ENCODE measurements at places on chromosomes 2 and 18.

DNA sequence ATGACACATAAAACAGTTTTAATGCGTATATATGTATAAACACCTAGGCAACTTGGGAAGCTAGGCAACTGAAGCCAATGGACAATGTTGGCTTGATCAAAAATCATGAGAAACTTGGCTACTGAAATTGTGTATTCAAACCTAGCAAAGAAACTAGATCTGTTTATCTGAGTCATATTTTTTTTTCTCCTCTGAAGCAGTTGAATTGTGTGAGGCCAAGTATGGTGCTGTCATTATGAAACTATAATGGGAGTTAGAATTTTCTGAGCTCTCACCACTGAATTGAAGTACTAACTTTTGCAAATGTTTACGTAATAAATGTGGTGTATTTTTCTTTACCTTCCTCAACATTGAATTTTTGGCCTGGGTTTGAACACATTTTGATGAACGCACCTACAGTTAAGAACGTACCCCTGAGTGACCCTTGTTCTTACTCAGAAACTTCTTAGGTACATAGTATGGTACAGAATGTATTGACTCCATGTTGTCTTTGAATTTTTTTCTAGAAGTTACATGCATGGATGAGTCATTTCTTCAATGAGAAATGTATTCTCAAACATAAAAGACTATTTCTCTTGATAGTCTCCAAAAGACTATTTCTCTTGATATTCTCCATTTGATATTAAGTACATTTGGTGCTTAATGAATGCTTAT is 23.8 kb downstream of the CD28 start:
- peak; percentile 36 for DNase-seq

DNA sequence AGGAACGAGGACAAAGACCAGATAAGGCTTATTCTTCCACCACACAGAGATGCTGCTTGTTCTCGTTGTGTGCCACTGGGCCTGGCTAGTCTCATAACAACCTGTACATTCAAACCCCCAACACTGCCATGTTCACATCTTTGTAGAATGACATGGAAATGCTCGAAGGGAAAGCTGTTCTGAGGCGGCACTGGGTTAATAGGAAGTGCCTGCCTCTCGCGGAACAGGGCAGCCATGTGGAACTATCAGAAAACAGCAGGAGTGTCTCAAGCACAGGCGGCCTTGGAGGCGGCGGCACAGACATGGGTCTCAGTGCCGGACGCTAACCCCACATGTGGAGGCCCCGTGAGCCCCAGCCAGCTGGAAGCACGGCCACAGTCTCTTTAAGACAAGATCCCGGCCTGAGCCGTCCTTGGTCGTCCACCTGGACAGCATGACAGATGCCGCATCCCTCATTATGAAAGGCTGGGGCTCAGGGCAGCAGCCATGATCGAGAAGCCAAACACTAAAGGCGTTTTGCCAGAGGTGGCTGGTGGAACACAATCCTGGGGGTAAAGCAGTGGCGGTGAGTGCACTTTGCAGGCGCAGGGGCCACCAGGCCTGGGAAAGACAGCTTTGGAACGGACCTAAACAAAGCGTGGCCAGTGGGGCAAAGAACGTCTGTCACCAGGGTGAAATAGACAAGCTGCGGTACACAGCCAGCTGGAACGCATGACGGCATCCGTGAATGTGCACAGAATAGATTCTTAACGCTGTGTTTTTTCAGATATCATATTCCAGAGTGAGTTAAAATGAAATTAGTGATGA is 161.0 kb downstream of the HDAC4 start:
- no peak for DNase-seq

- DNase-seq = no peak
These were observed 1.3 kb upstream of the EIF2AK3 start for GRCh38 chr2:88628571-88628939.

DNA sequence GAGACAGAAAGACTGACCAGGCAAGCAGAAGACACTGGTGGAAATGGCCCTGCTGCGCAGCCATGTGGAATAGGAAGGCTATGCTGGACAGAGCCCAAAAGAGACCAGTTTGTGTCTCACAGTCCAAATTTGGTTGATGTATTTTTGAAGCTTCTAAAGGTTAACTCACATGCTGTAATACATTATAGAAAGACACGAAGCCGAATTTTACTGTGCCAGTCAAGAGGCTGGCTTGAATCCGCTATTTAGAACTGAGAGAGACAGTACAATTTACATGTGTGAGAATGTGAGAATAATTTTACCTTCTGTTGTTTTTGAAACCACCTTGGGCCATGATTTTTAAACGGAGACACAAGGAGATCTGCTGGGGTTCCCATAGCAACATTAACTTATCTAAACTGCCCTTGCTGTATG is 113.6 kb downstream of the METTL8 start:
- no peak for DNase-seq

DNA sequence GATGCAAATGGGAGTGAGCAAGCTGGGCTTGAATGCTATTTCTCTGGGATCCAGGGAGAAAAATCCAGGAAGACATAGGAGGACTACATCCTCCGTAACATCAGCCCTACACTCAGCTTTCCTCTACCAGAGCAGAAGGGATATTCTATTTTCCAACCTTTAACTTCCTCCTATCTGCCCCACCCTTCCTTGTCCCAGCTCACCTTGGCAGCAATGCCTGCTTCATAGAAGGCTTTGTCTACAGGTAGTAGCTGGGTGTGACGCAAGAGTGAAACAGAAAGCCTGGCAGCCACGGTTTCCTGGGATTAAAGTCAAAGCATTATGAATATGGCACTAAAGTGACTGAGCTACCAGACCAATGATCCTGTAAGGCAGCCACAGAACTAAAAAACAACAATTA is 3.9 kb downstream of the KRTCAP3 start:
- no peak for DNase-seq

DNA sequence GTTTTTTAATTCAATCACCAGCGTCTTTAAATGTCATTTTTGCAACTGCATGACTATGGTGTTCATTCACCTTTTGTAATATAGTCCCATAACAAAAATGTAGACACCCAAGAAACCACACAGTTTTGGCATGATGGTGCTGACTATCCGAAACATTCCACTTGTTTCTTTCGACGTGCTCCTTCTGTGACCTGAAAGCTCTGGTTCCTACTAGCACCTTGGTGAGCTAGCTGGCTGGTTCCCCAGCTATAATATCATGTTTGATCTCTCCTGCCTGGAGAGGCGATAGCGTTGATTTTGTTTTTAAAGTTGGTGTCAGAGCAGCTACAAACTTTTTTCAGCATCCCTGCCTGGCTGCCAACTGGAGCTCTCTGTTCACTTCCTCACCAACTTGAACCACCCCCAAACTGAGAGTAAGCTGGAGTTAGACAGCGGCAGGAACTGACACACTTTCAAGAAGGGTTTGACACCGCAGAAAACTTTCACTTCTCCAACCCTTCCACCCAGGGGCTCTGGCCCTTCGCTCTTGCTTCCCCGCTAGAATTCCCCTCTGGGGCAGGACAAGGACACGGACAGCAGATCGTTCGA is 1.1 kb downstream of the ATAD2B start:
- DNase-seq = peak; percentile 59

DNA sequence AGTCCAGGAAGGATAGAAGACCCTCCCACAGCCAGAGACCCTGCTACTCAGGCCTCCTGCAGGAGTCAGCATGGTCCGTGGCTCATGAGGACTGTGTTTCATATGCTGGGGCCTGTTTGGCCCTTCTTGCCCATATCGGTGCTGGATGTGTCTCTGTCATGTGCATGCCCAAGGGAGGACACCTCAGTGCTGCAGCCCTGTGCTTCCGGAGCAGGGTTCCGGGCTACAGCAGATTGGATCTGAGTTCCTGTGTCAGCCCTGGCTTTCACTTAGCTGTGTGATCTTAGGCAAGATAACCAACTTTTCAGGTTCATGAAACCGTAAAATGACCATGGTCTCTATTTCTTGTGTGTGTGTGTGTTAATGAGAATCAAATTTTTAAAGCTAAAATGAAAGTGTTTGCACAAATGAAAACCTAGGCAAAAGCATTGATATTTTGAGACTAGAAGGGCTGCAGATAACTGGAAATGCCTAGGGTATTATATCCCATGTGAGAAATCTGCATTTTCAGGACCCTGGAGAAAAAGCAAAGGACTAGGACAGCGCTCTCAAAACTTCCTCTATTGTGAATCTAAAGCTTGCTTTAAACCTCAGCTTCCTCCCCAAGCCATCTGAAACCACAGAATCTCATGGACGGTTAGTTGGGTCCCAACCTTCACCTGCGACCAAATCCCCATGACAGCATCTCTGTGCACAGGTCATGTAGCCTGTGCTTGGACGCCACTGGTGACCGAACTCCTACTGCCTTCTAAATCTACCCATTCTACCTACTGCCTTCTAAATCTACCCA is 58.8 kb upstream of the CAPN13 start:
- no peak for DNase-seq

- DNase-seq = no peak
These were observed 262.4 kb downstream of the MEIS1 start for GRCh38 chr2:66697366-66697765.

DNA sequence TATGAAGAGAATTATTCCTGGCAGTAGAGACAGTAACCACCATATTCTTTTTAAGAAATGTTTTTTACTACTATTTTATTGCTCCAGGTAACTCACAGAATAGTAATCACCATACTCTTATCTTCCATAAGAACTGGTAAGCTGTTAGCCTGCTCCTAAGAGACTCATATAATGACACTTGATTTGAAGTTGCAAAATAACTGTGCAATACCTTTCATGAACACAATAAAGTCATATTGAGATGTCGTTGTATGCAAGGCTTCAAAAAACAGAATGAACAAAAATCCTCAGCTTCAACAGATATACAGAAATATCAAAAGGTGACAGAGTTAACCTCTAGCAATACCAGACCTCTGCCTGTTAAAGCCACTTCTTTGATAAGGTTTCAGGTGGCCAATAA is 360.1 kb downstream of the NBAS start:
- DNase-seq = no peak

- peak; percentile 37 for DNase-seq
These were observed 293.9 kb upstream of the SYT4 start for GRCh38 chr18:43571078-43571689.
